Activated CD4-positive, CD25-positive, alpha-beta regulatory T cell (primary cell): ENCODE measurements at places on chromosomes 11 and 22.

GRCh38 chr11:115710980-115711379 is 206.8 kb upstream of the CADM1 start:
- DNase-seq: no peak

- no peak for DNase-seq
These were observed 11.1 kb downstream of the NAV2 start for GRCh38 chr11:19723572-19724342.

DNA sequence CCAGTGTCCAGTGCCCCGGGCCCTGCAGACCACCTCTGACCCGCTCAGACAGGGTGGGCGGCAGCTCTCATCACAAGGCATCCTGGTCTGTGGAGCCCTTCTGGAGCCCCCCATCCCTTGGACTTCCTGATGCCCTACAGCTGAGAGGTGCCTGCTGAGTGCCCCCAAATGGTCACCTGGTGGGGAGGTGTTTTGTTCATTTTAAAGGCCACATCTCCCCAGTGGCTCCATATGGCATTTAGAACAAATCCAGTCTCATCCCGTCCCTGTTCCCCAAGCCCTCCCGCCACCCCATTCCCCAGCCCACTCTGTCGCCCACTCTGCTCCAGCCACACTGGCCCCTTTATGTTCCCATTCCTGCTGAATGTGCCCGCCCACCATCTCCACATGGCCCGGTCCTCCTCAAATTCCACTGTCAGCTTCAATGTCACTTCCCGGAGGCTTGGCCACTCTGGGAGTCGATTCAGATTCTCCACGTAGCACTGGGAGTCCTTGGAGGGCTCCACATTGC is 32.8 kb downstream of the OSBPL5 start:
- DNase-seq: no peak

DNA sequence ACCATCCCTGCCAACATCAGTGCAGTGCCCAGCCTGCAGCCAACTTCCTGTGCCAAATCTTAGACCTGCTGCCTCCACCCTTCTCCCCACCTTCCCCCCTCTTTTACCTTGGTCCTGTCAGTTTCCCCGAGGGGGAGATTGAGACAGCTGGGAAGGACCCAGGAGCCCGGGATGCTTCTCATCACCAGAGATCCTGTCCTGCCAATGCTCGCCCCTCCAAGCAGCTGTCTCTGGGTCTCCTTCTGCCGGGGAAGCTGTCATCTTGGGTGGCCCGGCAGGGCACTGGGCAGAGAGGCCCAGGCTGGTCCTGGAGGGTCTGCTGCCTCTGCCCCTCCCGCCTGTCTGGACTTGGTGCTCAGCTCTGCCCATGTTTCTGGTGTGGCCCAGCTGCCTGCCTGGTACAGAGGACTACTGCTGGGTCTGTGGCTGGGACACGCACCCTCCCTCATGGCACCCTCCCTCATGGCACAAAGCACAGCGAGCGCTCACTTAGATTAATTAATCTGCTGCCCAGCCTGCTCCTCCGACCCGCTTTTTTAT is 60.4 kb upstream of the THY1 start:
- DNase-seq: no peak
